ENCODE measurements at places on chromosomes 7 and 10.

DNA sequence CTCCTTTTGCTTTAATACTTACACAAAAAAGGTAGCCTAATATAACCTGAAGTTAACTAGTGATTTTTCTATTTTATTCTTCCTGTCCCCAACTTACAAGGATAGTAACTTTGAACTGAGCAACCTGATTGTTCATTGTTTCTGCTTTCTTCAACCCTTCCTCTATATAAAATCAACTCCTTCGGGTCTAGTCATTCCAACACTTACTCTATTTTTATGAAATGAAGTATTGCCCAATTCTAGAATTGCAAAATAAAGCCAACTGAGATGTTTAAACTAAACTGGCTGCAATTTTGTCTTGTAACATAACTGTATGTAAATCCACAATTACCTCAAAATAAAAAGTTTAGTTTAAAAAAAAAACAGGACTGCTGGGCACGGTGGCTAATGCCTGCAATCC is 20.3 kb upstream of the DNA2 start:
- DNase-seq: no peak

- DNase-seq: no peak
These were observed 236.4 kb downstream of the PRPF18 start for GRCh38 chr10:13823096-13823708.

DNA sequence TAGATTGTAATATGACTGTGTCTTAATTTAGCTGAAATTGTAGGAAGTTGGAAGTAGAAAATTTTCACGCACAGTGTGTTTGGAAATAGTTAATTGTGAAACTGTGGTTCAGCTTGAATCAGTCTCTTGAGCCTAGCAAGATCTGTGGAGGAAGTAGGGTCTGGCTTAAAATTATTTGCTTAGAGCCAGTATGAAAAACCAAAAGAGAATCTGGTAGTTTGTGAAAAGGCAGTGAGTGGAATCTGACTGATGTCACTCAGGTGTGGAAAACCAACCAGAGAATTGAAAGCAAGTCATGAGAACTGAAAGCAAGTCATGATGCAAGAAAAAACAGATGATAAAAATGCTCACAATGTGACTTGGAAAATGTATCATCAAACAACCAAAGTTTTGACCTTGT is 11.5 kb downstream of the LIPJ start:
- DNase-seq: no peak

DNA sequence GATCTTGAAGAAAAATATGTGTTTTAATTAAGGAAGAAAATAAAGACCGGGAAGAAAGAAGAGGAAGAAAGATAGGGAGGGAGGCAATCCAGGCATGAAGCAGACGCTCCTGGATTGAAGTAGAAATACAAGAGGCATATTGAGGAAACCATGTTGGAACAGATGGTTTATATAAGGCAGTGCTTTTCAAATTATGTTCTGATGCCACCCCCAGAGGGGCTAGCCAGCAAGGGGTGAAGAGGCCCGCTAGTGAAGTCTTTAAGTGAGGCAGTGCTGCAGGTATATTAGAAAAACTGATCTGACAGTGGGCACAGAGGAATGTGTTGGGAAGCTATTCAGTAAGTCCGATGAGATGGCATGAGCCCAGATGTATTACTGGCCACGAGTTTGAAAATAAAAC is 40.1 kb downstream of the REEP3 start:
- no peak for DNase-seq

- no peak for DNase-seq
These were observed 92.8 kb upstream of the KAT6B start for GRCh38 chr10:74733612-74734011.

DNA sequence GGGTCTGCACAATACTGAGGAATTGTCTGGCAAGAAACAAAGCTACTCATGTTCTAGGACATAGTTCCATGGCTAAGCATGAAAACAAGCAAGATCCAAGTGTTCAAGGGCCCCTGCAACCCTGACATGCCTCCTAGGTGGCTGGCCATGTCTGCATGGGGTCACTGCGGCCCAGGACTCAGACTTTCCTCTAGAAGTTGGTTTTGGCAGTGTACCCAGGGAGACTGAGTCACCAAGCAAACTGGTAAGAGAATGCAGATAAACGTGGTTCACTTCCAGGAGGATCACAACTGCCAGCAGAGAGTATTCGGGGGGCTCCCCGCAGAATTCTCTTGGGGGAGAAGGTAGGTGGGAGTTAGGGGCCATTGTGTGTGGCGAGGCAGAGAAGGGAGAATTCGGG is 7.4 kb upstream of the PFKFB3 start:
- DNase-seq: no peak

- DNase-seq: no peak
These were observed 74.1 kb downstream of the NRBF2 start for GRCh38 chr10:63206997-63207811.

DNA sequence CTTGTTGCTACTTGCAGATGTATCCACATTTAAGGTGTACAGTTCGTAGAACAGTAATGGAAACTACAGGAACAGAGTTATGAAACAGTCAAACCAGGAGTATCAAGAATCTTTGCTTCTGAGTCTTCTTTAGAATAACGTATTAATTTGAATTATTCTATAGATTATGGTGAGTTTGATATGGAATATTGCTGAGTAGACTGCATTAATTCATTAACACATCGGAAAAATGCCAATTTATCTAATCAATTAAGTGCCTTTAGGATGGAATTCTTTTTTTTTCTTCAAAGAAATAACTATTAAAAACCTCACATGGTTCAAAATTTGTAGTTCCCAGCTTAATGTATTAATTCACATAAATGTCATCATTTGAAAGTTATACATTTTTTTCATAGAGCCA is 3.8 kb downstream of the TFAM start:
- no peak for DNase-seq

GRCh38 chr10:112232670-112233069 is 49.1 kb upstream of the GPAM start:
- no peak for DNase-seq

- no peak for DNase-seq
These were observed 18.5 kb downstream of the MYH16 start for GRCh38 chr7:99290980-99291607.

DNA sequence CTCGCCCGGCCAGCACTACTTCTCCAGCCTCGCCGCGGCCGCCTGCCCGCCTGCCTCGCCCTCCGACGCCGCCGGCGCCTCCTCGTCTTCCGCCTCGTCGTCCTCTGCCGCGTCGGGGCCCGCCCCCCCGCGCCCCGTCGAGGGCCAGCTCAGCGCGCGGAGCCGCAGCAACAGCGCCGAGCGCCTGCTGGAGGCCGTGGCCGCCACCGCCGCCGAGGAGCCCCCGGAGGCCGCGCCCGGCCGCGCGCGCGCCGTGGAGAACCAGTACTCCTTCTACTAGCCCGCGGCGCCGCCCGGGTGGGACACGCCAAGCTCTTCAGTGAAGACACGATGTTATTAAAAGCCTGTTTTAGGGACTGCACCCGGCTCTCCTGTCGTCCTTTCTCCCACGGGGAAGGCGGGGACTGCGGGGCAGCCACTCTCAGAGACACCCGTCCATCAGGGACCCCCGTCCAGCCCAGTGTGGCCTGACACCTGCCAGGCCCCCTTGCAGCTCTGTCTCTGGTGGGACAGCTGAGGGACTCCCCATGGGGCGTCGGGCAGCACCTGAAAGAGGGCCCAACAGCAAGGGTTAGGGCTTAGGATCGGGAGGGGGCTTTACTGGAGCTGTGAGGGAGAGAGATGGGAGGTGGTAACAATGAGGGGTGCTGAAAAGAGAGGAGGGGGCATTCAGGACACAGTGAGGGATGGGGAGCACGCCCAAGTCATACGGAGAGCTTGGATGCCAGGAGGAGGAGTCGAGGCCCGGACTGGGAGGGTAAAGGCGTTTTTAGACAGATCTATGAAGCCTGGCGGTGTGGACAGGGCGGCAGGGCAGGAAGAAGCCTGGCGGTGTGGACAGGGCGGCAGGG is 34.7 kb downstream of the SPDYE6 start:
- peak; percentile 13 for DNase-seq

DNA sequence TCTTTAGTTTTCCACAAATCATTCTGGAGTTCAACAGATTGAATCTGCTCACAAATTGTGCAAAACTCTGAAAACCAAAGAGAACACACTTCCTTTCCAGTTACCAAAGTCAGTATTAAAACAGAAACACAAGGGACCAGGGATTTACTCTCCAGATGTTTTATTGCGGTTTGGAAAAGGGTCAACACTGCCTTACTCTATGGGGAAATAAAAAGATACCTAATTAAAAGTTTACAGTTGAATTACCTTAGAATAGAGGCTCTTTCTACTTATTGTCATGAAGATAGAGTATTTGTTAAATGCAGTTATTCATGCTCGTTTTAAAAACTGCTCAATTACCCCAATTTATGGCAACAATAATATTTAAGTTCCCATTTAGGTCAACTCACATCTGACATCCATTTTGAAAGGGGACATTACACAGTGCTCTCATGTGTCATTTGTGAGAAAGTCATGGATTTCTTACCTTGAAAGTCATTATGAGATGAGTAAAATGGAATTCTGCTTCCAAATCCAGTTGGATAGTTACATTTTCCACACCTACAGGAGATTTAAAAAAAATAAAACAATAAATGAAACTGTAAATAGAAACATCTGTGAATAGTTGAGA is 8.4 kb downstream of the LAMB1 start:
- DNase-seq: no peak

DNA sequence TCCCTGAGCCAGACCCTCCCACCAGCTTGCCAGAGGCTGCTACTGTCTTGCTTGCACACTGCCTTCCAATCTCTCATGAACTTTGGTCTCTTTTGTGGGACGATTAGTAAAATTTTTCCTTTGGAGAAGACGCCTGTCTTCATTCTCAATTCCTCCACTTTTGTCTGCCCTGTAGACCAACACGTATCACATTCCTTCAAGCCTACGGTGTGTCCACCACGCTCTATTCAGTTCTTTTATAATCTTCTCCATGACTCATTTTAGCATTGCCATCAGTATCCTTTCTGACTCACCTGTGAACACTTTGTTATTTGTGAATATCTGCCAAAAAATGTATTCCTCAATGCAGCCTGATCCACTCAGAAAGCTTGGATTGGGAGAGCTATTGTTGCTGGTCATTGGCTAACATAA is 1.4 kb downstream of the GIMAP5 start:
- DNase-seq: no peak

- no peak for DNase-seq
These were observed 113.8 kb upstream of the CACUL1 start for GRCh38 chr10:118868589-118868988.

DNA sequence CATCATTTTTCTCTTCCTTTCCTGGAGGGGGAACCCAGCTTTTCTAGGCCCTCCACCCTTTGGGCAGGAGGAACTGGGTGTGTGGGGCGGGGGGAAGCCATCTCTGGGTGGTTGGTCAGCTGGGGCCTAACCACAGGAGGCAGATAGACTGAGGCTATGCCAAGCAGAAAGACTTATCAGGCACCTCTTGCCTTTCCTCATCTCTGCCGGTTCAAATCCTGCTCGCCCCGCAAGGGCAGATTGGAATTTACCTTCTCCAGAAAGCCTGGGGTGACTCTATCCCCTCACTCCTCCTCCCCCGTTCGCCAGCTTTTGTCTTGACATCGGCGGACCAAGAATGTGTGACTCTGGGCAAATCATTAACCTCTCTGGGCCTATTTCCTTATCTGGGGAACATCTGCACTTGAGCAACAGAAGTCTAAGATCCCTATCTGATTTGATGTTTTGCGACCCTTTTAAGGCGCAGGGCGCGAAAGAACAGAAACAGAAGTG is 584 bp upstream of the GARS1 start:
- DNase-seq: peak; percentile 35

- no peak for DNase-seq
These were observed 8.4 kb upstream of the PDCD4 start for GRCh38 chr10:110863361-110863760.

- no peak for DNase-seq
These were observed 60.6 kb downstream of the INSIG1 start for GRCh38 chr7:155358066-155358947.

- no peak for DNase-seq
These were observed 293.7 kb downstream of the POU6F2 start for GRCh38 chr7:39271402-39271801.

- no peak for DNase-seq
These were observed 63.9 kb upstream of the ECHDC3 start for GRCh38 chr10:11678074-11678793.

- no peak for DNase-seq
These were observed 25.0 kb downstream of the PRKAR2B start for GRCh38 chr7:107069457-107069856.

GRCh38 chr7:30563326-30563942 is 31.2 kb upstream of the GARS1 start:
- DNase-seq: no peak

DNA sequence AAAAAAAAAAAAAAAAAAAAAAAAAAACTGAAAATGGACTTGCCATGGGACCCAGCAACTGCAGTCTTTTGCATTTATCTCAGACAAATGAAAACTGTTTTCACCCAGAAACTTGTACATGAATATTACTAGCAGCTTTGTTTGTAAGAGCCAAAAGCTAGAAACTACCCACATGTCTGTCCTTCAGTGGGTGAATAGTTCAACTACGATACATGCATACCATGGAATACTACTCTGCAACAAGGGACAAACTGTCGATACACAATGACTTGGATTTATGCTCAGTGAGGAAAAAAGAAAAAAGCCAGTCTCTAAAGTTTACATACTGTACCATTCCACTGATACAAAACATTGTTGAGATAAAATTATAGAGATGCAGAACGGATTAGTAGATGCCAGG is 195.6 kb downstream of the KIAA1217 start:
- DNase-seq: no peak

- peak; percentile 20 for DNase-seq
These were observed 539 bp upstream of the MKLN1 start for GRCh38 chr7:131327049-131327625.

DNA sequence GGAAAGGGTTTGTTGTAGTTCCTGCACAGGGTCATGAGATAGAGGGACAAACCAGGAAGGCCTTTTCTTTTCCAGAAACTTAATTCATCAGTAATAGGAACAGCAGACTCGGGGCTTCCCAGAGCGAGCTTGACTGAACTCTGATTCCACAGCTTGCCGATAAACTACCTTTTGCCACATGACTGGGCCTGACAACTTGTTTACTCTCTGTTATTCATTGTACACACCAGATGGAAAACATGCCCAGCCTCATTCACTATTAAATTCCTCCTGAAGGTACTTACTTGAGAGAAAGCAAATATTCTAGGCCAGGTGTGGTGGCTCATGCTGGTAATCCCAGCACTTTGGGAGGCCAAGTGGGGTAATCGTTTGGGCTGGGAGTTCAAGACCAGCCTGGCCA is 77.1 kb upstream of the FGFR2 start:
- no peak for DNase-seq

DNA sequence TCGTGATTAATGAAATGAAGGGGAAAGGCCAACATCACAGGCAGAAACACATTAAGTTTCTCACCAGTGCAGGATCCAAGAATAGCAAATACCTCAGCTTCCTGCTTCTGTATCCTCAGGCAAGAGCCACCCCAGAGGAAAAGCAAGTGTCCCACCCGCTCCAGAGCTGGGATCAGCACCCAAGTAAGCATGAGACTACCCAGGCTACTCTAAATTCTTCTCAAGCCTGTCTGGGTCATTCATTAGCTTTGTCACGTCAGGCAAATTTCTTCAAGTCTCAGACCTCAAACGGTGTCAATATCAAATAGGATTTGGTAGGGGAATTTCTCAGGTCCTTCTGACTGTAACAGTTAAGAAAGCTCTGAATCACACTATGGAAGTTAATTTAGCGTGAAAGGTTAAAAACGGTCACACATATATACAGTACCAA is 59.0 kb downstream of the GNA12 start:
- DNase-seq: no peak

Data from activated CD4-positive, alpha-beta T cell treated with anti-CD3 and anti-CD28 coated beads, Interleukin-2, amount 10 ng/mL, durations not matched to agents 7 days and 5 days (primary cell).